ENCODE measurements at places on chromosomes 1 and 21.

- no peak for DNase-seq
Observed at GRCh38 chr1:94309216-94309615, 71.8 kb upstream of the ARHGAP29 start.

GRCh38 chr1:118254491-118255425 is 69.7 kb upstream of the SPAG17 start:
- no peak for DNase-seq

DNA sequence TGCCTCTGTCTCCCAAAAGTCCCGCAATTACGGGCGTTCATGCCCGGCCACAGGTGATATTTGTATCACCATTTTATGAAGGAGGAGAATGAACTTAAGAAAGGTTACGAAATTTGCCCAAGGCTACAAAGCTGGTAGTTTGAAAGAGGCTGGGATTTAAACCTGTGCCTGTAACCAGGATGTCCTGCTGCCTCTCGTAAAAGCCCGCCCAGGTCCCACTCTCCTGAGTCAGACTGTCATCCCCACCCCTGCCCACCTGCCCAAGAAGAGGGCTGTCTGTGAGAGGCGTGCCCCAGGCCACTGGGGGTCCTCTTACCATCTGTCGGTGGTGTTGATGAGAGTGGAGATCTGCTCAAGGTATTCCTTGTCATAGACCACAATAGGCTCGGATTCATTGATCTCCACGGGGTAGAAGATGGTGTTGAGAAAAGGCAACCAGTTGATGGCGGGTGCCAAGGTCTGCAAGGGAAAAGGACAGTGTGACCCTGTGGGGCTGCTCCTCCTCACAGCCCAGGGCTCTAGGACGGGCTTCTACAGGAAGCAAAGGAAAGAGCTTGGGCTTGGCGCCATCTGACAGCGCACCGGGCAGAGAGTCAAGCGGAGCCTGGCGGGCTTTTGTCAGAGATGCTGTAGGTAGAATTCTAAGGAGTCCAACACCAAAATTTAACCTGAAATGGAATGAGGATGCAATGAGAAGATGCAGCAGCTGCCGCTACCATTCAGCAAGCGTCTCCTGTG is 43.2 kb downstream of the ECE1 start:
- no peak for DNase-seq

GRCh38 chr1:234627009-234627950 is 17.3 kb upstream of the IRF2BP2 start:
- no peak for DNase-seq

DNA sequence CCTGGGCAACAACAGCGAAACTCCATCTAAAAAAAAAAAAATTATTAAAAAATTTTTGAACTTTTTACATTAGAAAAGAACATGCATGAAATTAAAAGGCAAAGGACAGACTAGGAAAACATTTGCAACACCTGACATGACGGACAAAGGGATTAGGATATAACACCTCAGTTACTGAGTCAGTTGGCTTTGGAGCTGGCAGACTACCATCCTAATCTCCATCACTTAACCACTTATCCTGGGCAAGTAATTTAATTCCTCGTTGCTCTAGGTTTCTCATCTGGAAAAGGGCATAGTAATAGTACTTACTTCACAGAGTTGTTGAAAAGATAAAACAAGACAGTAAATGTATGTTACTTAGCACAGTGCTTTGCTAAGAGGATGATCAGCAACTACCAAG is 11.9 kb downstream of the HECTD3 start:
- no peak for DNase-seq

DNA sequence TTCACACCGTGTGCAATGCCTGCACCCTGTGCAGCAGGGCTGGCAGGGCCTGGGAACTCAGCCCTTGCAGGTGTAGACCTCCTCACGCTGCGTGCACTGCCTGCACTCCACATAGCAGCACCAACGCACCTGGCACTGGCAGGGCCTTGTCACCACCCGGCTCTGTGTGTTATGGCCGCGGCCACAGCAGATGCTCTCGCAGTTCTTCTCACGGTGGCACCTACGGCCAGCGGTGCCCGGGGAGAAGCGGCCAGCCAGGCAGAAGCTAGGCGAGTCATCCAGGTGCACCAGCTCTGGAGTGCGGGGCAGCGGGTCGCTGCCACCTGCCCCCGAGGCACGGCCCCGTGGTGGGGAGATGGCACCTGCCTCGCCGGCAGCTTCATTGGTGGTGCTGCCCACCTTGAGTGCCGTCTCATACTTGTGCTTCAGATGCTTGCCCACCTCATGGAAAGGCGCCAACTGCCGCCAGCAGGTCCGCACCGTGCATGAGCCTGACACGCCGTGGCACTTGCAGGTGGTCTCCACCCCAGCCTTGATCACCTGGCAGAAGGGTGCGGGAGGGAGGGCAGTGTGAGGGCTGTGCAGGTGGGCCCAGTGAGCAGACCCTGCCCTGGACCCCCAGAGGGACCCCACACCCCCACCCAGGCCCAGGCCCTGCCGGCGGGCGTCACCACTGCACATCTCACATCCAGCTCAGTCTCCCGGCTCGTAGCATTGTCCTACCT is 26.1 kb downstream of the WNT9A start:
- DNase-seq, result no peak

DNA sequence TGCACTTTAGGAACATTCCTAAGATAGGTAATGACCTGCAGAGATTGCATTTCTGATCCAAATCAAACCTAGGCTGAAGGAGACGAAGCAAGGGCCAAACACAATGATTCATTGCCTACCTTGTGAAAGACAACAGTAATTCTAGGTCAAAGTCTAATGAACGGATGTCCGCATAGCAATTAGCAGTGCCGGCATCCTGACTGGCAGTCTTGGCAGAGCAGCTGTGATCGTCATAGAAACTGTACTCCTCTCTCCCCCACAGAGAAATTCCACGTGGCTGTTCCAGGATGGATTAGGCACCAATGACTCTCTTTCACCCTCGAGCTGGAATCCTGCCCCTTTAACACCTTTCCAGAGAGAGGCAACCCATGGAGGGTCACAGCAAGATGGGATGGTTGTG is 28.9 kb upstream of the VAV3 start:
- DNase-seq, result no peak
